HL-60 (cell line): ENCODE measurements at places on chromosomes 4 and X.
A peak's percentile ranks its signal among the peaks of the same experiment; 100 is the strongest.

- DNase-seq: peak; percentile 70
Measured at GRCh38 chrX:107710617-107711391, 64.8 kb downstream of the TSC22D3 start.

DNA sequence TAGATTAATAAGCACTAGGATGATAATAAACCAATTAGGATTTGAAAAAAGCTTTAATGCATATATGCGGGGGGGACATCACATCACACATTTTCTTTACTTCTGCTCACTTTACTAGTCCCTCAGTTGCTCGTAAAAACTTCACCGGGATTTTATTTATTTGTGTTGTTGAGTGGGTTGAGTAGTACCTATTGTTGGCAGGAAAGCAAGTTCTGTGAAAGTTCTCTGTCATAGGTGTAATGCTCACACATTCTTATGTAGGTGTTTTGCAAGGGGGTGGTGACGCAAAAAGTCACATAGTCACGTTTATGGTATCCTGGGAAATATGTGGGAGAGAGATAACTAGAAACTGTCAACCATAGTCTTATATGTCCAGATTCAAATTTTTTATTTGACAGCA, 65.3 kb downstream of the PDLIM5 start:
- no peak for DNase-seq

GRCh38 chr4:133996431-133997121, 205.0 kb downstream of the PABPC4L start:
- no peak for DNase-seq

GRCh38 chr4:147425019-147425418, 55.9 kb upstream of the EDNRA start:
- DNase-seq: no peak

- no peak for DNase-seq
Measured at GRCh38 chr4:146176891-146177290, 1.4 kb downstream of the LSM6 start.

GRCh38 chr4:3518511-3518880, 13.7 kb downstream of the LRPAP1 start:
- DNase-seq: no peak

DNA sequence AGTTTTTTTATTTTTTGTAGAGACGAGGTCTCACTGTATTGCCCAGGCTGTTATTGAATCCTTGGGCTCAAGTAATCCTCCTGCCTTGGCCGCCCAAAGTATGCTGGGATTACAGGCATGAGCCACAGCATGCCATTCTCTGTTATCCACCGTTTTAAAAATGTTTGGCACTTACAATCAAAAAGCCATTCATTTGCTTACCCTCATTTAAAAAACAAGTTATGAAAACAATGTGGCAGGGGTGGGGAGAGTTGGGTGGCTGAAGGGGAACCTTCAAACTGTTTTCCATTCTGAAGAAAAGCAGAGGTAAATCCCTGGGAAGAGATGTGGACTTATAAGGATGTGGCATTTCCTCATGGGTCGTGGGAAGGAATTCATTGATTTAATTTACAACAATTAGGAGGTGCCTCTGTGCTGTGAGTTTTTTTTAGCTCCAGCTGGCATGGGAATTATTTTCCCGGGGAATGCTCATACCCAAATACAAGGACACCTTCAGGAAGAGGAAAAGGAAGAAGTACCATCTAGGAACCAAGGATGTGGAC, 103.5 kb downstream of the MID1 start:
- no peak for DNase-seq

DNA sequence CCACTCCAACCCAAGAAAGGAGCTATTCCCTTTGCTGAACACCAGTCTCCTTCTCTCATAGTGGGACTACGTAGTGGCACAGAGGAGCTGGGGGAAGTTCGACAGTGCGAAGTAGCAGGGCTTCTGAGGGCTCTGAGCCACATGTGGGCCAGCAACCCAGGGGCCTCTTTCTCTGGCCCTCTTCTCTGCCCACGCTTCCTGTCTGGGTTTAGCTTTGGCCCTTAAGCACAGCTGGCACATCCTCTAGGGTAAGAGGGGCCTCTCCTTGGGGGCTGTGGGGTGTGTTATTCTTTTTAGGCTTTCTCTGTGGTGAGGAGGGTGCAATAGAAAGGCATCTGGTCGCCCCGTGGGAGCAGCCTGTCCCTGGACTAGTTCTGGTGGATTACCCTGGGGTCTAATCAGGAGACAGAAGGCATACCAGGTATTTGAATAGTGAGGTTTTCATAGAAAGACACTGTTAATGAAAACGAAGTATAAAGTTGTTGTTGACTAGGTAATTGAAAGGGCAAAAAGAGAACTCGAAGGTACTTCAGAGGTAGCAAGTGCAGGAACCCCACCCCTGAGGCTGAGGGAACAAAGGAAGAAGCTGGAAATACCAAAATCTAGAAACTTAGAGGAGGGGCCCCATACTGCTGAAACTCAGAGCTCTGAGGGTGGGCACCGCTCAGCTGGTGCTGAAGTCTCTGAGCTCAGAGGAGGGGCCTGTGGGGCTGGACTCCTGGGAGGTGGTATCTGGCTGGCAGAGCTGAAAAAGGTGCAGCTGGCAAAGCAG, 151.9 kb upstream of the RPS6KA3 start:
- DNase-seq: peak; percentile 31

DNA sequence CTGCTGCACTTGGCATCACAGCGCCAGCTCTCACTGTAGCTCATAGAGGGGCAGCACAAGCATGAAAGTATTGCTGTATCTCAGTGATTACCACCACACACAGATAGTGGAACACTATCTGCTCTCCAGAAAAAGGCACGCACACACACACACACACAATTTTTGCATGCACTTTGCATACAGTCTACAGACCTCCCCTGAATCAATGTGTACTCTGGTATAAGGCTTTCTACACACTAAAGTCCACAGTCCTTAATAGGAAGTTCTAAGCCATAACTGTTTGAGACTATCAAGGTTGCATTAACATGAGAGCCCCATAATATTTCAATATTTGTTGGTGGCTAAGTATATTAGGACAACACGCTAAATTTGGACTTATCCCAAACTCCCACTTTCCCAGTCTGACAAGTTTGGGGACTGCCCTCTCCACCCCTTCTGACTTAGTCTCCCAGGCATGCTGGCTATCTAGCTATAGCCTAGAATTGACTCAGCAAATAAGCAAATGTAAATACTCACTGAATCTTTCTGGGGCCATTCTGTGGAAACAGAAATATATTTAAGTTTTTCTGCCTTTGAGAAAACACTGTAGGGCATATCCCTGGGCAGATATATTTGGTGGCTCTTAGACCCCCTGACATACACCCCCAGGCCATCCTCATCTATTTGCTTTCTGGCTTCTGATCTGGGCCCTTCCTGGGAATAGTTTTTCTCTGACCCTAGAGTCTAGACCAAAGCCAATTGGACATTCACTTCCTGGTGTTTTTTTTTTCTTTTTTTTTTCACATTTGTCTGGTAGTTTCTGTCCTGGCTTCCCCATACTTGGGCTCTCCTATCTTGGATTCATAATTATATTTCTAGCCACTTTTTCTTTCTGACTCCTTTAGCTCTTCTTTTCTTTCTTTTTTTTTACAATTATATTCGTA, 36.4 kb upstream of the CT47C1 start:
- DNase-seq: no peak

DNA sequence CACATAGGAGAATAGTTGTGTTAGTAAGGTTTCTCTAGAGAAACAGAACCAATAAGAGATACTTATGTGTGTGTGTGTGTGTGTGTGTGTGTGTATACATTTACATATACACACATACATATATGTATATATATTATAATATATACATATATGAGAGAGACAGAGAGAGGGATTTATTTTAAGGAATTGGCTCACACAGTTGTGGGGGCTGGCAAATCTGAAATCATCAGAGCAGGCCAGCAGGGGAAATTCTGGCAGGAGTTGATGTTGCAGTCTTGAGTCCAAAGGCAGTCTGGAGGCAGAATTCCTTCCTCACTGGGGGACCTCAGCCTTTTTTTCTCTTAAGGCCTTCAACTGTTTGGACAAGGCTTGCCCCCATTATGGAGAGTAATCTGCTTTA, 38.6 kb upstream of the NHS start:
- no peak for DNase-seq

- DNase-seq: no peak
Measured at GRCh38 chr4:137748616-137749015, 216.3 kb upstream of the PCDH18 start.

DNA sequence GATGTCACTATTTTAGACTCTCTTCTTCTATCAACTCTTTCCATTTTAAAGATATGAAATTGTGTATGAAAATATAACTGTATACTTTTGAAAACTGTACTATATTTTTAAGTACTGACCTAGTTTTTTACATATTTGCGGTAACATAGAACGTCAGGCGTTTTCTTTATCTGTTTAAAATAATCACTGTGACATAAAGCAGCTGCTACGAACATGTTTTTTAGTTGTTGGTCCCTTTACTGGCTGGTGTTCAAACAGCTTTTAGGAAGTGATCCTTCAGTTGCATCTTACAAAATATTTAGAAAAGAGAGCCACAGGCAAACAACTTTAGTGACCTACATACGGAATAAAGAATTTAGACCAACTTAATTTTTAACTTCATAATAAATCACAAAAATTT, 73.1 kb downstream of the METTL14 start:
- DNase-seq: no peak

GRCh38 chrX:148498067-148498466, 2.4 kb upstream of the AFF2 start:
- no peak for DNase-seq

GRCh38 chr4:152860046-152860445, 76.1 kb upstream of the FHDC1 start:
- DNase-seq: no peak

GRCh38 chr4:148437439-148437838, 4.8 kb downstream of the NR3C2 start:
- DNase-seq: no peak

DNA sequence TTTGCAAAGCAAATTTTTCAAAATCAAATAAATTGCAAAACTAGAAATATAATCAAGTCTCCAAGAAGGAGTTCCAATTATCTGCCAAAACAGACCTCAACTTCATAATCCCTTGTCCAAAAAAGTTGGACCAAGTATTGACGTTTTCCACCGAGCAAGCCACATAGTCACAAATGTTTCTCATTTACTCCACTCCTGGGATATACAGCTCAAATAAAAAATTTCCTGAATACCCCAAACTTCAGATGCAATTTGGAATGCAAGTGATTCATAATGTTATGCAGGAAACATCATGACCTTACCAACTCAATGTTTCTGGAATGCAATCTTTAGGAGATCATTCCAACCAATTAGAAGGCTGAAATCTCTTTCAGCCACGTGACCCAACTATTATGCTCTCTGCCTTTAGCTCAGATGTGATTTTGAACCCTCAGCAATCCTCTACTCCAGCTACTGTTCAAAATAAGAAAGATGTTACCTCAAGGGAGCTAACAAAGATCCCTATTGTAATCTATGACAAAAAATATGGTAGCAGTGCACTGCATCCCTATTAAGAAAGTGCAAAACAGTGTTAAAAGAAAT, 72.4 kb downstream of the PRDM5 start:
- DNase-seq: no peak

GRCh38 chrX:118066867-118067515, 49.6 kb downstream of the KLHL13 start:
- DNase-seq: no peak

GRCh38 chrX:24055043-24055356, 244 bp downstream of the EIF2S3 start:
- no peak for DNase-seq

- no peak for DNase-seq
Measured at GRCh38 chr4:79864500-79865200, 208.4 kb downstream of the ANTXR2 start.

- no peak for DNase-seq
Measured at GRCh38 chrX:56385336-56385735, 153.2 kb downstream of the KLF8 start.

- DNase-seq: peak; percentile 1
Measured at GRCh38 chr4:43132010-43132582, 239.6 kb downstream of the GRXCR1 start.

- DNase-seq: no peak
Measured at GRCh38 chrX:130801901-130802300, 101.1 kb downstream of the ENOX2 start.
